ENCODE measurements at places on chromosomes 1 and 21. TPM values are rescaled to one million over a fixed set of nuclear protein-coding genes. Genes with fewer than 3 reads are reported as not detected.
A peak's percentile ranks its signal among the peaks of the same experiment; 100 is the strongest.

Gene RCSD1
- 2.8 TPM for total RNA-seq

Gene PCSK9
- total RNA-seq, result not detected

- H3K4me1 ChIP-seq, result no peaks in the 10 kb centered on the region
- no peak overlapping the region for H3K4me3 ChIP-seq
- no peak for DNase-seq
- H3K27ac ChIP-seq, result no peak overlapping the region
- no peaks in the 10 kb centered on the region for H3K27me3 ChIP-seq
Observed at GRCh38 chr1:199129247-199129646, 490.4 kb downstream of the PTPRC start.

Gene LIPI
- total RNA-seq, result not detected

GRCh38 chr1:110112656-110113055 is 413 bp downstream of the UBL4B start:
- H3K4me1 ChIP-seq, result no peaks in the 10 kb centered on the region
- H3K4me3 ChIP-seq, result no peak overlapping the region
- H3K27me3 ChIP-seq, result no peaks in the 10 kb centered on the region

DNA sequence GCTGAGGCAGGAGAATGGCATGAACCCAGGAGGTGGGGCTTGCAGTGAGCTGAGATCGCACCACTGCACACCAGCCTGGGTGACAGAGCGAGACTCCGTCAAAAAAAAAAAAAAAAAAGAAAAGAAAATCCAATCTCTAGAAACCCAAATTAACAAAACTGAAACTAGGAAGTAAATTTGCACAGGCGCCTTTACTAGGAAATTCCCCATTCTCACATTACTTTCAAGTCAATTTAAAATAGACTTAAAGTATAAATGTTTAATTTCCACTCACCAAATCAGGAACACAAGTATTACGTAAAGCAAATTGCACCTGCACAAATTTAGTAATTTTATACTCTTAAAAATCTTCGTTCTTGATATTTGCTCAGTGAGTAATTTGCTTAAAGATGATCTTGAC is 67.8 kb upstream of the BCAR3 start:
- H3K36me3 ChIP-seq, result no peaks in the 10 kb centered on the region
- no peak for DNase-seq
- no peaks in the 10 kb centered on the region for H3K27me3 ChIP-seq
- H3K27ac ChIP-seq, result no peak overlapping the region
- H3K4me1 ChIP-seq, result no peaks in the 10 kb centered on the region
- no peak overlapping the region for H3K4me3 ChIP-seq

- H3K4me1 ChIP-seq, result no peaks in the 10 kb centered on the region
- no peak for DNase-seq
- no peaks in the 10 kb centered on the region for H3K36me3 ChIP-seq
Observed at GRCh38 chr1:25091658-25092057, 140.6 kb downstream of the SYF2 start.

GRCh38 chr1:245156736-245157505 is 2.1 kb downstream of the KIF26B start:
- no peaks in the 10 kb centered on the region for H3K27me3 ChIP-seq
- H3K4me1 ChIP-seq, result peaks cover 12% of the 10 kb centered on the region
- no peaks in the 10 kb centered on the region for H3K36me3 ChIP-seq
- peak overlapping the region; percentile 44 for H3K4me3 ChIP-seq
- no peak for DNase-seq

Gene MXRA8
- total RNA-seq, result 152 TPM

- no peak overlapping the region for H3K4me3 ChIP-seq
- peak; percentile 27 for DNase-seq
- no peak overlapping the region for H3K27ac ChIP-seq
- peaks cover 3% of the 10 kb centered on the region for H3K4me1 ChIP-seq
- H3K27me3 ChIP-seq, result no peaks in the 10 kb centered on the region
- no peaks in the 10 kb centered on the region for H3K36me3 ChIP-seq
Observed at GRCh38 chr1:162009501-162010174, 14.0 kb downstream of the OLFML2B start.

DNA sequence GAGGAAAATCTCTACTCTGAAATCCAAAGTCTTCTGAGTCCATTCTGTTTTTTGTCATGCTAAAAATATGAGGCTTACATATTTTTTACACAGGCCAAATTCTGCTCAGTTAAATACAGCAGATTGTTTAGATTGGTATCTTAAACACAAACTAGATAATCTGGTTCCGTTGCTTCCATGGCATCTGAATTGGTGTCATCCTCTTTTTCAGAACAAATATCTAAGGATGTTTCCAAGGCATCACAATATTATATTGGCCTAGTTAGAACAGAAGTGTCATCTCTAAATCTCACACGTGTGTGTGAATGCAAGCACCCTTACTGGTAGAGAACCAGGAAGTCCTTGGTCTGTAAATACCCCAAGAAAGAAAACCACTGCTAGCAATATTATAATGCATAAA is 151.2 kb downstream of the NRIP1 start:
- H3K27me3 ChIP-seq, result no peaks in the 10 kb centered on the region
- no peak overlapping the region for H3K4me3 ChIP-seq
- DNase-seq, result no peak

- H3K4me1 ChIP-seq, result no peaks in the 10 kb centered on the region
- no peak overlapping the region for H3K4me3 ChIP-seq
- no peak overlapping the region for H3K27ac ChIP-seq
- H3K36me3 ChIP-seq, result no peaks in the 10 kb centered on the region
- no peak for DNase-seq
Observed at GRCh38 chr1:233334092-233334491, 6.6 kb downstream of the MAP3K21 start.

Gene KIRREL1
- total RNA-seq, result 50.2 TPM

GRCh38 chr1:147613506-147613905 is 56.8 kb downstream of the ACP6 start:
- DNase-seq, result no peak
- no peak overlapping the region for H3K27ac ChIP-seq
- H3K27me3 ChIP-seq, result no peaks in the 10 kb centered on the region
- peaks cover 3% of the 10 kb centered on the region for H3K4me1 ChIP-seq
- H3K36me3 ChIP-seq, result no peaks in the 10 kb centered on the region

Gene FOXD3
- 2.9 TPM for total RNA-seq

DNA sequence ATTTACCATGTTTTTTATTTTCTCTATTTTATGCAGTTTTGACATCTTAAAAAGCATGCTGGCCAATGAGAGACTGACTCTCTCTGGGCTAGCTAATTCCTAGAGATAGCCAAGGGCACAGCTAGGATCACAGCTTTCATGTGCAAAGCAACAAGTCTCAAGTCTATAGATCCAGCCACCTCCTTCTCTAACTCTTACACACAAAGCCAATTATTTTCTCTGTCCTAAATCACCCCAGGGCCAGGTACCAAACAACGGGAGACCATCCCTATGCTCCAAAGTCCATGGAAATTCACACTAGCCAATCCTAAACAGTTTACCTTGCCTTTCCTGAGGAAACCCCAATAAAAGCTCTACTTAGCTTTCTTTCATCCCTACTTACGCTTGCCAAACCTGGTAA is 38.0 kb downstream of the ARHGAP29 start:
- H3K4me1 ChIP-seq, result no peaks in the 10 kb centered on the region
- no peaks in the 10 kb centered on the region for H3K27me3 ChIP-seq
- H3K27ac ChIP-seq, result no peak overlapping the region
- no peak for DNase-seq
- H3K36me3 ChIP-seq, result no peaks in the 10 kb centered on the region

GRCh38 chr1:39925721-39926342 is 24.1 kb upstream of the MYCL start:
- no peaks in the 10 kb centered on the region for H3K4me1 ChIP-seq
- H3K27me3 ChIP-seq, result no peaks in the 10 kb centered on the region
- no peak overlapping the region for H3K4me3 ChIP-seq
- no peak overlapping the region for H3K27ac ChIP-seq
- H3K36me3 ChIP-seq, result no peaks in the 10 kb centered on the region

Gene PDZK1
- 0.55 TPM for total RNA-seq

DNA sequence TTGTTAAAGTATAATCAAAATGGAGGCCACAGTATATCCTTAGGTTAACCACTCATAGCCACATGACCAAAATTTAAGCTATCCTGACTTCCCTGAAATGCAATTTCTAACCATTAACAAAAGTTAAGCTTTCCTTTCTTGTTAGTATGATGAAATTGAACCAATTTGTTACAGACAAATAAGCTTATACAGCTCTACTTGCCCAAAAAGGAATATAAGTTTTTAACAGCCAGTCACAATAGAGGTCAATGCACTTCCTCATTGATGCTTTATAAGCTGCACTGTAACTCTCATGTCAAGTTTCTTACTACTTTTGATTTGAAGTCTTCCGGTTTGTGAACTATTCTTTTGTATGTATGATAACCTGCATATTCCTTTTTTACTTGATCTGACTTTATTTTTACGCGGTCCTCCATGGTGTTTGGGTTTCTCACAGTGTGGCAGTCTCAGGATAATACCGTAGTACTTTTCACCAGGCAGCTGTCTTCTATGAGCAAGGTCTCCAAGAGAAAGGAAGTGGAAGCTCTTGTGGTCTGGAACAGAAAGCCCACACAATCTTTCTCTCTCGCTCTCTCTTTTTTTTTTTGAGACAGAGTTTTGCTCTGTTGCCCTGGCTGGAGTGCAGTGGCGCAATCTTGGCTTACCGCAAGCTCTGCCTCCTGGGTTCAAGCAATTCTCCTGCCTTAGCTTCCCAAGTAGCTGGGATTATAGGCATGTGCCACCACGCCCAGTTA is 331.6 kb downstream of the SRGAP2C start:
- H3K27ac ChIP-seq, result no peak overlapping the region
- H3K4me1 ChIP-seq, result no peaks in the 10 kb centered on the region
- no peak overlapping the region for H3K4me3 ChIP-seq
- H3K27me3 ChIP-seq, result peaks cover 2% of the 10 kb centered on the region
- no peak for DNase-seq

- no peak overlapping the region for H3K4me3 ChIP-seq
- H3K27me3 ChIP-seq, result no peaks in the 10 kb centered on the region
- H3K27ac ChIP-seq, result no peak overlapping the region
- DNase-seq, result no peak
- H3K4me1 ChIP-seq, result no peaks in the 10 kb centered on the region
Observed at GRCh38 chr1:198845271-198845670, 206.4 kb downstream of the PTPRC start.

Gene FCRL2
- not detected for total RNA-seq

DNA sequence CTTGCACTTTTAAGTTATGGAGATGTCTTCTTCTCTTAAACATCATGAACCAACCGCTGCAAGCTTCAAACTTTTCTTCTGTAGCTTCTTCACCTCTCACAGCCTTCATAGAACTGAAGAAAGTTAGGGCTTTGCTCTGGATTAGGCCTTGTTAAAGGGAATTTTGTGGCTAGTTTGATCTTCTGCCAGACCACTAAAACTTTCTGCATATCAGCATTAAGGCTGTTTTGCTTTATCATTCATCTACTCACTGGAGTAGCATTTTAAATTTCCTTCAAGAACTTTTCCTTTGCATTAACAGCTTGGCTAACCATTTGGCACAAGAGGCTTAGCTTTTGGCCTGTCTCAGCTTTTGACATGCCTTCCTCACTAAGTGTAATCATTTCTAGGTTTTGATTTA is 43.0 kb upstream of the RGL1 start:
- H3K4me1 ChIP-seq, result no peaks in the 10 kb centered on the region
- H3K36me3 ChIP-seq, result no peaks in the 10 kb centered on the region
- no peak overlapping the region for H3K27ac ChIP-seq
- DNase-seq, result no peak
- no peaks in the 10 kb centered on the region for H3K27me3 ChIP-seq

Gene PDPN
- 19.5 TPM for total RNA-seq

DNA sequence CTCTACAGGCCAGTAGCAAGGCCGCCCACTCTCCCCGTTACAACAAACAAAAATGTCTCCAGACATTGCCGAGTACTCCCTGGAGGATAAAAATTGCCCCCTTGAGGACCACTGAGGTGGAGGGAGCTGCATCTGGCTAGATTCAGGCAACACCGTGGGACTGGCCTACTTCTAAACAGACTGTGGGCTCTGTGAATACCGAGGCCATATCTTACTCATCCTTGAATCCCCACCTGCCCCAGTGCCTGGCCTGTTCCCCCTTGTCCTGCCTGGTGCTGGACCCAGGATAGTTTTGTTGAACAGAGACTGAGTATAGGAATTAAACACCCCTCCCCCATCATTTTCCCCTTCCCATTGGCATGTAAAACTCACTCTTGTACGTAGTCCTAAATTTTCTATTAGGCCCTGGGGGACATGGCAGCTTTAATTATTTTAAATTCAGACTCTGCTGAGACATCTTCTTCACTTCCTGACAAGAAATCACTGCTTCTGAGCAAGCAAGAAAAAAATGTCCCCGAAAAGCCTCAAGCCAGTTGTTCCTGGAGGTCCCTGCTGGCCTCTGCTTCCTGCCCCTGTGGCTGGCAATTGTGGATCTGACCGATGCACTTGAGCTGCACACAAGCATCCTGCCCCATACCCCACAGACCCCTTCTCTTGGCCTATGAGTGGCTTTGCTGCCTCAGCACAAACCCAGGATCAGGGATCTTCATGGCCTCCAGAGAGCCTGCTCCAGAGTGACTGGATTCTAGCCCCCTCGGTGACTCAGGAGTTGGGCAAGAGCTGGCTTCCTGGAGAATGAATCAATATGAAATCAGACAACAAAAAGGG is 111.0 kb downstream of the ACTL8 start:
- H3K36me3 ChIP-seq, result no peaks in the 10 kb centered on the region
- no peak overlapping the region for H3K27ac ChIP-seq
- no peak overlapping the region for H3K4me3 ChIP-seq
- no peaks in the 10 kb centered on the region for H3K27me3 ChIP-seq
- H3K4me1 ChIP-seq, result no peaks in the 10 kb centered on the region

All from prostate gland (tissue), 2 donors.